ENCODE measurements at places on chromosomes 5 and 9.

DNA sequence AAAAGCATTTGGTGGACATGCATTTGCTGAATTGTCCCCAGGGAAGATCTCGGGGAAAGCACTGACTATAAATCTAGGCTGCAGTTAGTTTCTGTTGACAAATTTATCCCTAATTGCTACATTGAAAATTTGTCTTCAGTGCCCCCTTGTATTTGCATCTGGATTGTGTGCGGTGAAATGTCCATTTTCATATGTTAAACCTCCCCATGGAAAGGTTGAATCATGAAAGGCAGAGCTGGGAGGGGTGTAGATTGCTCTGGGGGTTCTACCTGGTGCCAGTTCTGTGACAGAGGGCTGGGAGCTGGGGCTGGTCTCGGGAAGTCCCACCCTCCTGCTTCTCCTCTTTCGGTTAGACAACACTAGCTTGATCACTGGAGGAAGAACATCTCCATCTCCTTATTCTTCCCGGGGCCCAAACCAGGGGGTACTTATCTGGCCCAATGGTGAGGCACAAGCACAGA, 101.9 kb downstream of the GADD45G start:
- no peak for DNase-seq

DNA sequence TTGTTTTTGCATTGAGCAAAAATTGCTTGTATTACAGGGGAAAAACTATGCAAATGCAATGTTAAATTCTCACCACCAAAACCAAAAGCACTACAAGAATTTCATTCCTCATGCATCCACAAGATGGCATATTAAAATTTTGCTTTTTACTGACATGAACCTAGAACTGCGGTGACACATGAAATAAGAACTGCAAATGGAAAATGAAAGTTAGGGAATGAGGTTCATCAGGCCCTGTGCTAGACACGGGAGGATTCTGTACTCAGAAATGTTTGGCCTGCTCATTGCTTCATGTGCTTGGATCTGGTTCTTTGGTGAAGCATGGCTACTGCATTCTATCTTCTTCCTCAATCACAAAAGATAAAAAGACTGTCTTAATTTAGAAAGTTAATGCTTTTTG, 9.1 kb upstream of the RFK start:
- DNase-seq, result peak; percentile 60

DNA sequence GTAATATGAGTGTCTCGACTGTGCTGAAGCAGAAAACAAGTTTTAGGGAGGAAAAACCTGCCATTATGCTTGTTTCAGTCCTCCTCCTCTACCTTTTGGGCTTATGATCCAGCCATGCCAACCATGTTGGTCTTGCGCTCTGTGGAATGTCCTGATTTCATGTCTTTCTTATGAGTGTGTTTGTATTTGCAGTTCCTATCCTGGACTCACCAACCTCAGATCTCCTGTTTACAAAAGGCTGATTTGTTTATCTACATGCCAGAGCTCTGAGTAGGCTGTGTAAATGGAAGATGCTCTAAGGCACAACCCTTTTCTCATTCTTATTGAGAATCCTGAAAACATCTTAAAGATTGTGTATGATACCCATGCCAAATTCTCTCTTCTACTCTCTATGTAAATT, 138.6 kb downstream of the ARHGEF28 start:
- no peak for DNase-seq

DNA sequence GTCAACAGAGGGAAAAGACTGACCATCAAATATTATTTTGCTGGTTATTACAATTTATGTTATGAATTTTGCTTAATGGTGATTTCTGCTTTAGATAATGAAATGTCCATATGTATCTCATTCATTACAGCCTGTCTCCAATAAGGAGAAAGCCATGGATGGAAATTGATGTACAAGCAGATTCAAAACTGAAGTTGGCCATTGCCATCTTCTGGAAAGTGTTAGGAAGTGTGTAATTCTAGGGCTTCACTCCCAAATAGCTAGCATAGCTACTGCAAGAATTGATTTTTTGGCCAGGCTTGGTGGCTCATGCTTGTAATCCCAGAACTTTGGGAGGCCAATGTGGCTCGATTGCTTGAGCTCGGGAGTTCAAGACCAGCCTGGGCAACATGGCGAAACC, 45.8 kb downstream of the DYNC2I2 start:
- DNase-seq, result no peak

DNA sequence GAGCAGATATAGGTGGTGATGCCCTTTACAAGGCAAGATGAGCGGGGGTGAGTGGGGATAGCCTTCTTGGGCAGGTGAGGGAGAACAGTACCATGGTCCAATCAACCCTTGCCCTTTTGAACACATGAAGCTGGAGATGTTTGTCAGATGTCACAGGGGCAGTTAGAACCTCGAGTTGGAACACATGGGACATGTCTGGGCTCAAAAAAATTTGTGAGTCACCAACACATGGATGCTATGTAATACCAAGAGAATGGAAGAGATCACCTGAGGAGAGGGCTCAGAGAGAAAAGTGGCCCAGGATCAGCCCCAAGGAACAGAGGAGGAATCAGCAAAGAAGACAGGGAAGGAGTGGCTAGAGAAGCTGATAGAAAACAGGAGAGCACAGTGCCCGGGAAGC, 4.7 kb downstream of the PHYKPL start:
- DNase-seq, result no peak

- no peak for DNase-seq
These were observed 343.9 kb downstream of the NFIB start for GRCh38 chr9:13970018-13970417.

GRCh38 chr9:133731876-133732638, 6.1 kb downstream of the SARDH start:
- DNase-seq, result no peak

DNA sequence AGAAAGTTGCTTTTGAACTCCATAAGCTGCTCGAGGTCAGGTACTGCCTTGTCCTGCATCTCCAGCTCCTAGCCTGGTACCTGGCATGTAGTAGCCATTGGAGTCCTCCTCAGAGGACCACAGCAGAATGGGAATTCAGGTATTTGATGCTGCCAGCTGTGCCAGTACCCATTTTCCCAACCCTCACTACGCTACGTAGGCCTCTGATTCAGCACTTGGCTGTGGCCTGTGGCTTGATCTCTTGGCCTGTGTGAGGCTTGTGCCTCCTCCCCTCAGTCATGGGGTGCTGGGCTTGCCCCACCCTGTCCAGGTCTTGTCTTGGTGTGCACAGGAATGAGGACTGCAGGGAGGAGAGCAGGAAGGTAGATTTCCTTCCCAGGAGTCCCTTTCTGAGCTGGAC, 11.8 kb downstream of the OTULIN start:
- DNase-seq, result no peak

- DNase-seq, result no peak
These were observed 264.0 kb downstream of the EPB41L4A start for GRCh38 chr5:112154940-112155686.
